Activated CD8-positive, alpha-beta memory T cell treated with anti-CD3 and anti-CD28 coated beads for 1 hour (primary cell): ENCODE measurements at places on chromosomes 1 and 21.

DNA sequence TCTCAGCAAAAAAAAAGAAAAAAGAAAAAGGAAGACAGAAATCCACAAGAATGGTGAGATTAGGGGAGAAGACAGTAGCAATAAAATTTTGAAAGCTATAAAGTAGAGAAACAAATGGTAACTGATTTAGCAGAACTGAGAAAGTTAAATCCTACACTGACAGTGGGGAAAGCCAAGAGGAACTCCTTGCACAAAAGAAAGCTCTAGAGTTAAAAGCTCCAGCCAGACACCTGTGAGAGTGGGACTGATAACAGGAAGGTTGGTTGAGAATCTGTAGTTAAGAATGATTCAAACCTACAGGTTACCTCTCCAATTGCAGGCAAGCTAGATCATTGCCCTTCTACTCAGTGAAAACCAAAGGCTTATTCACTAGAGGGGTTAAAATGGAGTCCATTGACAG, 23.6 kb downstream of the FBXO28 start:
- DNase-seq = no peak

GRCh38 chr1:23403038-23403336, 21.6 kb downstream of the TCEA3 start:
- DNase-seq = no peak

DNA sequence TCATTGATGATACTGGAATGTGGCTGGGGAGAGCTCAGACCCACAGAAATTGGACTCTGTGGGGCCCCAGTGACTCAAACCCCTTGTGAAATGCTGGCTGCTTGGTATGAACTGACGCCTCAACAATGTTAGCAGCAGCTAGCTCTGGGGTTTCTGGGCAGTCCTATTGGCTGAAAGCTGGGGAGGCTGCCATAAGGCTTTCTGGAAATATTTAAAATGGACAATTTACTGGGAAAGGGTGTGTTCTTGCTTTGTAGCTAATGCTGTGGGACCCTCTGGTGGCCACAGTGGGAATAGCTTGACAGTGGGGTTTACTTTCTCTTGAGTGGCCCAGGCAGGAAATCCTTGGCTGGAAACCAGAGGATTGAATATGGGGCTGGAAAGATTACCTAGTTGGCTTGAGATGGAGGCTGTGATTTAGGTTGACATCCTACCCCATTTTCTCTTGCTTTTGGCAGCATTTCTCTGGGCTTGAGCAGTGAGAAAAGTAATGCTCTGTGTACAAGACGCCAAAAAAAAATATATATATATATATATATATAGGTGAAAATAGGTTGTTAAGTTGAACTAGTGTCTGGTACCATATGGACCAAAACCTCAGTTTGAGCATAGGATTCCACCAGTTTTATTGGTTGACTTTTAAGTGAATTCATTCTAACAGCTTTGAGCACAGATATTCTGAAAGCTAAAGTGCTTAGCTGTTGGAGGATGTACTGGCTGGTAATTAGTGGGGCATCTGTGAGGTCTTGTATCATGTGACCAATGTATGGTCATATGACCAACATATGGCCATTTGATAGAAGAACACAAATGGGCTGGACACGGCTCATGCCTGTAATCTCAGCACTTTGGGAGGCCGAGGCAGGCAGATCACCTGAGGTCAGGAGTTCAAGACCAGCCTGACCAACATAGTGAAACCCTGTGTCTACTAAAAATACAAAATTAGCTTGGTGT, 8.2 kb upstream of the S100A10 start:
- DNase-seq = peak; percentile 58

DNA sequence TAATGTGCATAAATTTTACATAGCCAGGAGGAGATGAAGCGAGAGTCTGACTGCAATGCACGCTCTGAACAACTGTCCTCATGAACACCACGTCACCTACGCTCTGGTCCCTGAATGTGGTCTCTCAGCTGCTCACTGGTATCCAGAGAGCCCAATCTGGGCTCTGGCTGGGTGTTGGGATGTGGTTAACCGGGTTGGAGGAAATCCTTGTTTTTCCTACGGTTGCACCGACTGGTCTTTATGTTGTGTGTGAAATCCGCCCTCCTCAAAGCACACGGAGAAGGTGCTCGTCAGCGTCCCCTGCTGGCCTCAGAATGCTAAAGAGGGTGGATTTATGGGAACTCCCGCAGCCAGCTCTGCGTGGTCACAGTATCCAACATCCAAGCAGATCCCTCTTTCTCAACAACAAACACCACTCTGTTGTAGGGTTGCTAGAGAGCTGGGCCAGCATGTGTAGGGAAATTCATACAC, 51.8 kb upstream of the FAM89A start:
- DNase-seq = no peak

- DNase-seq = no peak
Measured at GRCh38 chr1:225737161-225737560, 40.5 kb upstream of the SRP9 start.

DNA sequence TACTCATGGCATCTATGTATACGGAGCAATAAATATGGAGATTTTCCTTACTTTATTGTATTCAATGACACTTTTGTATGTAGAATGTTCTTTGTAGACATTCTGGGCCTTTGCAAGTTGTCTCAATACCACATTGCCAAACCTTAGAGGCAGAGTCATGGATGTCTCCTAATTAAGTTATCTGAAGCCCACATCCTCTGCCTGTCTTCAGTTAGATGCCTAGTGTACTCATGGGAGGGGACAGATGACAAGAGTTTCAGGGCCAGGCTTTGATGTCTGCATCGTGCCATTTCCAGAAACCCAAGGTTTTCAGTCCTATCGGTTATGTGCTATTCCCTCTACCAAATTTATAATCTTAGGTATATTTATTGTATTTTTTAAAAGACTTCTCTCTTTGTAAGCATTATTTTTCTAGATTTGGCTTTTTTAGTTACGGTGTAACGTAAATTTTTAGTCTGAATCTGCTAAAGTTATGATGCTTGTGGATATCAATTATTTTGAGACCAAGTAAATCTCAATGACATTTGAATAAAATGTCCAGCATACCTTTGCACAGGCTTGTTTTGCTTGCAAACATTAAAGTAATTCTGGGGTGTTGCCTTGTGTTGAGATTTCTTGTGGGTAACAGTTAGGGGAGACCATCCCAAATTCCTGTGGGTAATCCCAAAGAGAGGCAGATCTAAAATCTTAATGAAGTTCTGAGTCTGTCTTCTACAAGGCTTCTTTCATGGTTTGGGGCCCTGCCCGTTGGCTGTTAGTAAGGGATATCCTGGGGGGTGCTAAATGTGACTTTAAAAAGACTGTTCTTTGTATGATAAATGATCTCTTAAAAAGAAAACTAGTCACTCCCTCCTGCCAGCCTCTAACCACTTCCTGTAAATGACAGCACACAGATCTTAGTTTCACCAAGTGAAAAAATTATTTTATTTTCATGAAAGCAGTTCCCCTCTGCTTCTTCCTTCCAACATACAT, 8.0 kb upstream of the MACF1 start:
- DNase-seq = no peak

DNA sequence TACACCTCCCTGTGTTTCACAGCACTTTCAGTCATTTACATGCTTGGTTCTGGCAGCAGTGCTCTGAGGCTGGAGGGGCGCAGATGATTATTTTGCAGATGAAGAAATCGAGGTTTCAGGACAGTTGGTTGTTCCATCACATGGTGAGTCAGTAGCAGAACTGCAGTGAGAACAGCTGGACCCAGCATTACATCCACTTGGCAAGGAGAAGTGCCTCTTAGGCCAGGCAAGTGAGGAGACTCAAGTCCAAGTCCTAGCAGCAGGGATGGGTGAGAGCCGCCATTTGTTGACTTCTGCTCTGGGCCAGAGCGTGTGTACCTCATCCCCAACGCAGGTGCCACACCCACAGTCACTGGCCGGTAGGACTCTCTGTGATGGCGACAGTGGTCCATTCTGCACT, 26.8 kb upstream of the EPHA8 start:
- no peak for DNase-seq
